ENCODE measurements at places on chromosomes 13 and 19.

DNA sequence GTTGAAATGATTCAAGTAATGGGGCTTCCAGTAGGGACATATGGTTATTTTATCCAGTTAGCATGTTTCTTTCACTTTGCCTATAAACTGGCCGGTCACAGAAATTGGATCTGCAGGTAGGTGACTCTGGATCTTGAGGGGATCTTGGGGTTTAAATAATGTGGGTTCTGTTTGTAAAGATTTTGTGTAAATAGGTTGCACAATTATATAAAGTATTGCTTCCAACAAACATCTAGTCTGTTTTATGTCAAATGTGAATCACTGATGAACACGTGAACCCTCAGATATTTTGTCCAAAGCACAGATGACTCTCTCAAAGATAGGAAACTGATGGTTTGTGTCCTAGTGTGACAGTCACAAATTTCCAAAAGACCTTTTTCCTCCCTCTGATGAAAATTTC lies 98.4 kb downstream of the ZIC5 start:
- no peak for DNase-seq

DNA sequence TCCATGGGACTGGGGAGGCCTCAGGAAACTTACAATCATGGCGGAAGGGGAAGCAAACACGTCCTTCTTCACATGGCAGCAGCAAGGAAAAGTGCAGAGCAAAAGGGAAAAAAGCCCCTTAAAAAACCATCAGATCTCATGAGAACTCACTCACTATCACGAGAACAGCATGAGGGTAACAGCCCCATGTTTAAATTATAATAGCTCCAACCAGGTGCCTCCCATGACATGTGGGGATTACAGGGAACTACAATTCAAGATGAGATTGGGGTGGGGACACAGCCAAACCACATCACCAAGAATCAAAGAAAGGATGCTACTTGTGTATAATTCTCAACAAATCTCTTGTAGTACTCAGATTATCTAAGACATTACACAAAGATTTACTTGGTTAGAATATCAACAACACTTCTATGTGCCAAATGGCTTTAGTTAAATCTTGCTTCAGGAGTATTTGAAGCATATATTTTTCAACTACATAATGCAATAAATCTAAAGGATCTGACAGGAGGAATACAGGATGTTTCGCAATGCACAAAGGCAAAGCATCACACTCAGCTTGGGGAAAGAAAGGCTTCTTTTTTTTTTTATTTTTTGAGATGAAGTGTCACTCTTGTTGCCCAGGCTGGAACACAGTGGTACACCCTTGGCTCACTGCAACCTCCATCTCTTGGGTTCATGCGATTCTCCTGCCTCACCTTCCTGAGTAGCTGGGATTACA lies 180.0 kb downstream of the LHFPL6 start:
- no peak for DNase-seq

GRCh38 chr19:4352701-4353121 lies 9.3 kb downstream of the MPND start:
- peak; percentile 63 for DNase-seq

GRCh38 chr19:33227242-33227650 lies 1.6 kb upstream of the SLC7A10 start:
- no peak for DNase-seq

GRCh38 chr13:76672420-76672819 lies 213.8 kb downstream of the KCTD12 start:
- DNase-seq, result no peak

GRCh38 chr19:6712231-6712630 lies 8.2 kb downstream of the C3 start:
- no peak for DNase-seq

DNA sequence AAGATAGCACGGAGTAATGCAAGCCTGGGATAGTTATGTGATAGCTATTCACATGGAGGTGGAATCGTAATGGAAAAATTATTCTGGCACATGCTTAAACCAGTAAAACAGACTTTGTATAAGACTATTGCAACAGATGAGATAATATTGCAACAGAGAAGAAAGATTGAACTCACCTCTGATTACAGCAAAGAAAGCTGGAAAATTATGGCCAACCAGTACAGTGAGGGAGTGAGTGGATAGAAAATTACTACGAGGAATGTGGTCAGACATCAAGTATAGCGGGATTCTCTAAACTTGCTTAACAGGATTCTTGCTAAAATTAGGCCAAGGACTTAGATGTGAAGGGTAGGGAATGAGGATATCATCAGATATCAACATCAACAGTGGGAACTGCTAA lies 397.6 kb upstream of the KLHL1 start:
- DNase-seq, result no peak

- no peak for DNase-seq
These were observed 392 bp upstream of the ZNF548 start for GRCh38 chr19:57389194-57389729.
